ENCODE measurements at places on chromosomes 16 and 17.

DNA sequence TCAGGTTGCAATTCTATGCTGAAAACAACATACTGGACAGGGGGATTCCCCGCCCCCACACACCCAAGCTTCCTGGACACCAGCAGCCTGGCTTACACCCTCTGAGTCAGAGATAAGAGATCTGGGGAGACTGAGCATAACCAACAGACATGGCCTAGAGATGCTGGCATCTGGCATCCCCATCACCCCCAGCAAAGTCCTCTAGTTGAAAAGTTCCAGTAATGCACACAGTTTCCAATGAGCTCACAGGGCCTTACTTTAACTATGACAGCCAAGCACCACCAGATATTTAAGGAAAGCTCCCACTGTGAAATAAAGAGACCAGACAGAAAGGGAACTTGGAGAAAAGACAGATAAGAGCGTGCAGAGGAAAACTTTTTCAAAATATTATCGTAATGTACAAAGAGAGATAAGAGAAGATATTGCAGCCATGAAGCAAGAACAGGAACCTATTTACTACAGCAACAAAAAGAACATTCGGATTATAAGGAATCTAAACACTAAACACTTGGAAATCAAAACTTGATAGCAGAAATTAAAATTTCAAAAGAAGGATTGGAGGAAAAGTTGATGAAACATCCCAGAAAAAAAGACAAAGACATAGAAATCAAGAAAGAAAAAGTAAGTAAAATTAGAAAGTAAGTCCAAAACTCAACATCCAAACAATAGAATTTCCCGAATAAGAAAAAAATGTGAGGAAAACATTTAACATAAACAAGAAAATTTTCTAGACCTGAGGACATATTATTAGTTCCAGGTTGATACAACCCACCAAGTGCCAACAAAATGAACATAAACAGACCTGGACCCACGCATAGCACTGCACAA, 17.2 kb upstream of the ALOX15 start:
- H3K27ac ChIP-seq: no peak overlapping the region
- no peaks in the 10 kb centered on the region for H3K36me3 ChIP-seq
- no peak for DNase-seq
- H3K4me1 ChIP-seq: no peaks in the 10 kb centered on the region
- peaks cover 3% of the 10 kb centered on the region for H3K27me3 ChIP-seq

DNA sequence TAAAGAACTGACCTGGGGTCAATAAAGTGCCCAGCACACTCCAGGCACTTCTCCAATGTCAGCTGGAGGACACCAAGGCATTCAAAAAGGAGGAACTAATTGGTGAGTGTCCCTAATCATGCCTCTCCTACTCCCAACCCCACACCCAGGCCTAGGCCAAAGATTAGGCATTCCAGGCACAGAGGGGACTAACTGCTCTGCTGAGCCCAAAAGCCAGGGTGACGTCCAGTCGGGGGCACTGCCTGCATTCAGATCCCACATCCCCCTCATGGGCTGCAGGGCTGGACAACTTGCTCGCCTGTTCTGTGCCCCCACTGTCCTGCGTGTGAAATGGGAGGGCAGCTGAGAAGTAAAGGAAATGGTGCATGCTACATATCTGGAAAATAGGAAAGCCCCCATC, 115.4 kb downstream of the DYNLRB2 start:
- H3K4me3 ChIP-seq: no peak overlapping the region
- H3K36me3 ChIP-seq: peaks cover 4% of the 10 kb centered on the region
- no peak overlapping the region for H3K27ac ChIP-seq
- peaks cover 18% of the 10 kb centered on the region for H3K4me1 ChIP-seq

DNA sequence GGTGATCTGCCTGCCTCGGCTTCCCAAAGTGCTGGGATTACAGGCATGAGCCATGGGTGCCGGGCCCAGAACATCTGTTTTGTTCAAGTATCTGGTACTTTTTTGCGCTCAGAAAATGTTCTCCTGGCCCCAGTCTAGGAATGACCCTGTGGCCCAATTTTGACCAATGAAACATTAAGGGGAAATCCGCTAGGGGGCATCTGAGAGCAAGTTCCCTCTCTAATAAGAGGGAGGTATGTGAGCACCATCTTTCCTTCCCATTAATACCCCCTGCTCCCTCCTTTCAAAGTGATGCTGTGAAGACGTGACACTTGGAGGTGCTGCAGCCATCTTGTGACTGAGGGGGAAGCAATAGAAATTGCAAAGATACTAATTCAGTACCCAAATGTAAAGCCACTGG, 16.5 kb upstream of the CLEC3A start:
- no peaks in the 10 kb centered on the region for H3K36me3 ChIP-seq
- no peak for DNase-seq
- H3K4me3 ChIP-seq: no peak overlapping the region
- H3K4me1 ChIP-seq: no peaks in the 10 kb centered on the region
- H3K27me3 ChIP-seq: peaks cover 3% of the 10 kb centered on the region
- no peak overlapping the region for H3K27ac ChIP-seq

GRCh38 chr17:64084940-64085649, 44.8 kb downstream of the ERN1 start:
- peaks cover 22% of the 10 kb centered on the region for H3K4me1 ChIP-seq
- H3K27me3 ChIP-seq: no peaks in the 10 kb centered on the region
- H3K36me3 ChIP-seq: peaks cover 3% of the 10 kb centered on the region
- no peak overlapping the region for H3K4me3 ChIP-seq

DNA sequence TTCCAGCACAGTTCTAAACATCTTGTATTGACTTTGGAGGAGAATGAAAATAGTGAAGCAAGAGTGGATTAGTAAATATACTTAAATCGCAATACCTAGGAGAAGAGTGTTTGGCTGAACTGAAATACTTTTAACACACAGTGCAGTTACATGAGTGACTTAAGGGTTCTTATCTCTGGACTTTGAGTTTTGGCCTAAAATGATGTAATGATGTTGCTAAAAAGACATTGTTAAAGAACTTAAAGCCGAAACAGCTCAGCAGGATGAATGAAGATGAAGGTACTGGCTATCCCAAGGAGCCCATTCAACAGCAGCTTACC, 28.1 kb downstream of the PMP22 start:
- H3K36me3 ChIP-seq: no peaks in the 10 kb centered on the region
- no peak for DNase-seq
- H3K27me3 ChIP-seq: no peaks in the 10 kb centered on the region

GRCh38 chr17:47733674-47734410, 806 bp downstream of the TBX21 start:
- no peak overlapping the region for H3K27ac ChIP-seq
- no peaks in the 10 kb centered on the region for H3K36me3 ChIP-seq
- peaks cover 76% of the 10 kb centered on the region for H3K27me3 ChIP-seq
- peaks cover 3% of the 10 kb centered on the region for H3K4me1 ChIP-seq
- DNase-seq: no peak

DNA sequence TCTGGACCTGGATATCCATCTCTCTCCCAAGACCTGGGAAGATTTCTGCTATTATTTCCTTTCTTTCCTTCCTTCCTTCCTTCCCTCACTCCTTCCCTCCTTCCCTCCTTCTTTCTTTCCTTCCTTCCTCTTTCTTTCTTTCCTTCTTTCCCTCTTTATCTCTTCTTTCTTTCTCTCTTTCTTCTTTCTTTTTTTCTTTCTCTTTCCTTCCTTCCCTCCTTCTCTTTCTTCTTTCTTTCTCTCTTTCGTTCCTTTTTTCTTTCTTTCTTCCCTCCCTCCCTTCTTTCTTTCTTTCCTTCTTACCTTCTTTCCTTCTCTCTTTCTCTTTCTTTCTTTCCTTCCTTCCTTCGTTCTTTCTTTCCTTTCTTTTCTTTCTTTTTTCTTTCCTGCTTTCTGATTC, 37.8 kb upstream of the N4BP1 start:
- no peak overlapping the region for H3K4me3 ChIP-seq
- no peak overlapping the region for H3K27ac ChIP-seq
- H3K4me1 ChIP-seq: no peaks in the 10 kb centered on the region
- no peak for DNase-seq
- H3K36me3 ChIP-seq: no peaks in the 10 kb centered on the region

DNA sequence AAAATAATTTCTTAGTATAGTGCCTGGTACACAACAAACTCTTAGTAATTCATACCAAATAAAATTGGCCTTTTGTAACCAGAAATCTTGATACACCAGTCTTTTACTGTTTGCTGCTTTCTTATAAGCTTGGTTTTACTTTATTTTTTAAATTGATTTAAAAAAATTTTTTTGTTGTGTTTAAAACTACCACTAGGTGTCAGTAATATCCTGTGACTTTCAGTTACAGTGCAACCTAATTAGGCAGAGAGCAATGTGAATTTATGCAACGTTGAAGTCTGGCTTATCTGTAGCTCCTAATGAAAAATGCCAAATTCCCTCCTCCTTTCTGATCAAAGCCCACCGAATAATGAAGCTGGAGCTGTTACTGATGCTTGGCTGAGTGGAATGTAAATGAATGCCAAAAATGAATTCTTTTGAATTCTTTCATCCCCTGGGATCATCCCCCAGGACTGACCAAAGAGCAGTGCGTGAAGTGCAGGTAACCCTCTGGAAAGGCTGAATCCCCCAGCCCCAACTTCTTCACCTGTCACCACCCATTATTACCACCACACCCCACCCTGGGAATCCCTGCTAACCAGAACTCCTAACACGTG, 3.8 kb downstream of the ERCC4 start:
- no peak for DNase-seq
- H3K27me3 ChIP-seq: no peaks in the 10 kb centered on the region
- no peak overlapping the region for H3K4me3 ChIP-seq

- H3K36me3 ChIP-seq: peaks cover 2% of the 10 kb centered on the region
- H3K27me3 ChIP-seq: no peaks in the 10 kb centered on the region
- peaks cover 16% of the 10 kb centered on the region for H3K4me1 ChIP-seq
These were observed 9.4 kb downstream of the GGA2 start for GRCh38 chr16:23500862-23501225.

- no peaks in the 10 kb centered on the region for H3K4me1 ChIP-seq
- peaks cover 35% of the 10 kb centered on the region for H3K36me3 ChIP-seq
- no peak overlapping the region for H3K4me3 ChIP-seq
- H3K27ac ChIP-seq: no peak overlapping the region
- DNase-seq: no peak
These were observed 27.9 kb upstream of the JPT2 start for GRCh38 chr16:1650131-1650530.

Data from progenitor cell of endocrine pancreas (in vitro differentiated cells).